ENCODE measurements at places on chromosomes 16 and 17. TPM values are rescaled to one million over a fixed set of nuclear protein-coding genes. Genes with fewer than 3 reads are reported as not detected.

DNA sequence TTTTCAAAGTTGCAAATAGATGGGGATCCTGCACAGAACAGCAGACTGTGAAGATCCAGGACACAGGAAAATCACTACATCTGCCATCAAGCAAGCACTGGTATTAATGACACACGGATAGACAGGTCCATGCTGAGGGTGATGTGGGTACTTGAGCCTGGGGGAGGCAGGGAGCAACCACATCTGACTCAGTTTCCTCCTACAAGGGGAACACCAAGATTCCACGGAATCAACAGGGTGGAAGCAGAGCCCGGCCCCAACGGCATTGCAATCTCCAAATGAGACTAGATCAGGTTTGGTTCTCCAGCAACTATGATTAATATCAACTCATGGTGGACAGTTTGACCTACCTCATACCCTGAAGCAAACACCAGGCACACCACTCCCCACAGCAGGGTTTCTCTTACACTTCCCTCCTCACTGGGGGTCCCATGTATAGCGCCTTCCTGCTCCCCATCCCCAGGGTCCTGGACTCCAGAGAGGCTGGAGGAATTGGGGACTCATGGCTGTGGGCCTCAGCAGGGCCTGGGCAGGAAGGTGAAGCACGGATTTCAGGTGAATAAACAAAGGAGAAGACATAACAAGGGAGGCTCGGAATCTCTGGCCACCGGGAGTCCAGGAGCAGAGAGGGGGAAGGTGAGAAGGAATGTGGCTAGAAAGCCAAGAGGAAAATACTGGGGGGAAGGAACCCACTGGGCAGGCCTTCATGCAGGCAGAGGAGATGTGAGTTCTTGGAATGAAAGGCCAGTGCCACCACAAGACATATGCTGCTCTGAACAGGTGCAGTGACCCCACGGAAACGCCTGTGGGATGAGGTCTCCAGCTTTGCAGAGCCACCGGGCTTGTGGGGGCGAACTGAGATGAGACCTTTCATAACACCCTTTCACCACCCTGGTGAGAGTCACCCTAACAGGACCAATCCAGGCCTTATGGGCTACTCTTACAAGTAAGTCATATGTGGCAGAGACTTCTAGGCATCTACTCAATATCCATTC is 29.5 kb upstream of the PIK3R6 start:
- H3K27ac ChIP-seq, result peak overlapping the region; percentile 78
- no peak for DNase-seq
- H3K27me3 ChIP-seq, result no peaks in the 10 kb centered on the region
- peaks cover 81% of the 10 kb centered on the region for H3K36me3 ChIP-seq
- peaks cover 90% of the 10 kb centered on the region for H3K4me1 ChIP-seq
- no peak overlapping the region for H3K4me3 ChIP-seq

DNA sequence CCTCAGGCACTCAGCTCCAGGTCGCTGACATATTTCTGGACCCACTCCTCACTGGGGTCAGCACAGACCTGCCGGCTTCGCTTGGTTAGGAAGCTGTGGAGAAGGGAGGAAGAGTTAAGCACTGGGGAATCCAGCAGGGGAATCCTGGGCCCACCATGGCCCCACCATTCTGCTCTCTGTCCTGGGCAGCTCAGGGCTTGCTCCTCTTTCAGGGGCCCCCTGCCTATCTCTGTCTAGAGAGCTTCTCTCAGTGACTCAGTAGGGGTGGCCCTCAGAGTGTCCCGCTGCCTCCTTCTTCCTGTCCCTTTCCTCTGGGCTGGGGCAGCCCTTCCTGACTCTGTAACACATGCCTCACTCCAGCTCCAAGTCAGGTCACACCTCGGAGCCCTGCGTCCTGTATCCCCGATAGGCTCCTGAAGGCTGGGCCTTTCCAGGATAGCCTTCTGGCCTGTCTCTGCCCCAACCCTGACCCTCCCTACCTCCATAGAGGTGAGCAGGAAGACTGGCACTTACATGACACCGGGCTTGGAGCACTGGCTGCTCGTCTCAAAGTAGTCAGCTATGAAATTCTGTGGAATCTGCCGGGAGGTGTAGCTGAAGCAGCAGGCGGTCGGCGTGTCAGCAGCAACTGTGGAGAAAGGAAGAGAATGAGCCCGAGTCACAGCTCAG is 1.1 kb downstream of the CCL3 start:
- H3K4me3 ChIP-seq, result no peak overlapping the region
- no peak for DNase-seq
- peaks cover 17% of the 10 kb centered on the region for H3K27me3 ChIP-seq
- peak overlapping the region; percentile 4 for H3K27ac ChIP-seq

DNA sequence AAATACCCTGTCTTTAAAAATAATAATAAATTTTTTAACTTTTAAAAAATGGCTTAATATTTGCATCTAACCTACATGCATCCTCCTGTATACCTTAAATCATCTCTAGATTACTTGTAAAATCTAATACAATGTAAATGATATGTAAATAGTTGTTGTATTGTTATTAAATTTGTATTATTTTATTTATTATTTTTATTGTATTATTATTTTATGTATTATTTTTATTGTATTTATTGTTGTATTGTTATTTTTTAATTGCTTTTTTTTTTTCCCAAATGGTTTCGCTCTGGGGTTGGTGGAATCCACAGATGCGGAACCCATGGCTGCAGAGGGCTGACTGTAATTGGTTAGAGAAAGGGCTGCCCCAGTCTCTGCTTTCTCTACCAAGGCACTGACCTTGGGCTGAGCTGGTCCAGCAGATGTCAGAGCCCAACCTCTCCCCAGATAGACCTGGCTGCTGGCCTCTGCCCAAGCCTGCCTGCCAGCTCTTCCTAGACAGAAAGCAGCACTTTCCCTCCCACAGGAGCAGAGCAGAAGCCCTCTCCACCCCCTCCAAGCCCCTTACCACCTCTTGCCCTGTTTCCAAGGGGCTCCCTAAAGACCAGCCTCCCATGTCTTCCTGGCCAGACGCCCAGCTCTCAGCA is 183.8 kb downstream of the GSG1L start:
- H3K27me3 ChIP-seq, result no peaks in the 10 kb centered on the region
- no peaks in the 10 kb centered on the region for H3K36me3 ChIP-seq
- no peak for DNase-seq
- no peaks in the 10 kb centered on the region for H3K4me1 ChIP-seq
- no peak overlapping the region for H3K27ac ChIP-seq

GRCh38 chr16:84487358-84487757 is 17.1 kb downstream of the MEAK7 start:
- no peak overlapping the region for H3K4me3 ChIP-seq
- no peaks in the 10 kb centered on the region for H3K27me3 ChIP-seq
- peaks cover 11% of the 10 kb centered on the region for H3K4me1 ChIP-seq
- H3K27ac ChIP-seq, result no peak overlapping the region

DNA sequence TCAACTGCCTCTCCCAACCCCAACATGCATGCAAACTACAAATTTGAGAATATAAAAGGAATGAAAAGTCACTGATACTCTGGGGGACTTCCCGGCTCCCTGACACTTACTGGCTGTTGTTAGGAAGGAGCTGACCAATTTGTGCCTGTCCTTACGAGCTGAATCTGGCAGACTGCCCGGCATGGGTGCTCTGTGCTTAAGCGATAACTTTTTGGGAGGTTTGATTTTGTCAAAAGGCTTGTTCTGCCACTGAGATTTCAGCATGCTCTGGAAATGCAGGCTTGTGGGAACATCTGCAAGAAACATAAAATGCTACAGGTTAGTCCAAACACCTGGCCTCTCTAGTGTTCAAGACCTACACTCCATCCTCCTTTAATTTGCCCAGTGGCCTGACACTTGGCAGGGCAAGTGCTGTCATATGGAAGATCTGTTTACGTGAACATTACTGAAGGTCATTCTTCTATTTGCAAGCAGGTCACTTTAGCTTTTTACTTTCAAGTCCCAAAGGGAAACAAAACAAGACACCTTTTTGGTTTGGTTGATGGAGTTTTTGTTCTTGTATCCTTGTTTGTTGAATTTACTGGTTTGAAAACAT is 40.6 kb downstream of the STH start:
- no peak overlapping the region for H3K4me3 ChIP-seq
- H3K4me1 ChIP-seq, result peaks cover 8% of the 10 kb centered on the region
- DNase-seq, result no peak
- H3K27ac ChIP-seq, result no peak overlapping the region
- peaks cover 55% of the 10 kb centered on the region for H3K36me3 ChIP-seq
- no peaks in the 10 kb centered on the region for H3K27me3 ChIP-seq

GRCh38 chr17:73647301-73647695 is 3.1 kb upstream of the SDK2 start:
- DNase-seq, result no peak
- no peak overlapping the region for H3K27ac ChIP-seq
- H3K36me3 ChIP-seq, result no peaks in the 10 kb centered on the region
- H3K4me1 ChIP-seq, result peaks cover 23% of the 10 kb centered on the region
- no peak overlapping the region for H3K4me3 ChIP-seq

DNA sequence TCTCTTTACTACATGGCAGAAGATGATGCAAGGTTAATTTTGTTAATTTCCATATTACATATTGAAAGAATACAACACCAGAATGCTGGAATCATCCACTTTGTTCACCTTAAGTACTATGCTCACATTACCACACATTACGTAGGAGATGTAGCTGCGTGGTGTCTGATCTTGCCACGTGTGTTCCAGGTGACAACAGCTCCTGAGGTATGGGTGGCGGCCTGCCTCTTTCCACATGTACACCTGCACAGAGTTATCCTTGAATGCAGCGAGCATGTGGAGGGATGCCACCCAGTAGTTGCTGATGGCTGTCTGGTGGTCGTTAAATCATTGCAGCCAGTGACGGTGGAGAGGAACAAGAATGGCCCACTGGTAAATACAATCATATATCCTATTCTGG is 740.5 kb upstream of the EEF2KMT start:
- no peaks in the 10 kb centered on the region for H3K4me1 ChIP-seq
- no peaks in the 10 kb centered on the region for H3K27me3 ChIP-seq
- no peak overlapping the region for H3K27ac ChIP-seq
- no peaks in the 10 kb centered on the region for H3K36me3 ChIP-seq
- H3K4me3 ChIP-seq, result no peak overlapping the region

DNA sequence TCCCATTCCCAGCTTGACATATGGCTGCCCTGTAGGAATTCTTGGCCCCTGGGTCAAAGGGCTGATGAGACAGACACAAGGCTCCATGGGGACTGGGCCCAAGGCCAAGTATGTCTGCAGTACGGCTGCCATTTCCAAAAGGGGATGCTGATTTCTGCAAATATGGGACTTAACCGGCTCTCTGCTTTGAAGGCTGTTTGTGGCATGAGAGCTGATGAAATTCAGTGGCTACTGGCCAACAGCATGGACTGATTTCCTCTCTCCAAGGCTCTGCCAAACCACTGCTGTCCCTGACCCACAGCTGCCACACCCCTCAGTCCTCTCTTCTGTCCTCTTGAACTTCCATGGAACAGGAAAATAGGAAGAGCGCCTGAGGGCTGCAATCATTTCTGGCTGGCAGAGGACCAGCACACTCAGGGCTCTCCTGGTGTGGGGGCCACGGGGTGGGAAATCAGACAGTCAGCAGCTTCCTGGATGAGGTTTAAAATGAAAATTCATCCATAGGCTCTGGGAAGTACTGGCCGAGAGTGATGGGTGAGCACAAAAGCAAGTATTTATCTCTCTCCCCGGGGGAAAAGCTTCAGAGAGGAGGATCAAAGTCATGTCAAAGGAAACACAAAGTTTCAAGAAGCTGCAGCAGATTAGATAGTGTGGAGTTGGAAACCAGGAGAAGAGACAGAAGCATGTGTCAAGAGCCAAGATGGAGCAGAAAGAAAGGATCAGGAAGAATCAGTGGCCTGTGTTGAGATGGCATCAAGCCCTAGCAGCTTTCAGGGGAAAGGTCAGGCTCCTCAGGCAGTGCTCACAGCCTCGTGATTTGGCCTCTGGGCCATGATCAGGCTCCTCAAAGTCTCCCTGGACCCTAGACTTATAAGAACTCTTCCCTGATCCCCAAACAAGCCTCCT is 64.1 kb upstream of the SREBF1 start:
- H3K27me3 ChIP-seq, result no peaks in the 10 kb centered on the region
- H3K4me3 ChIP-seq, result no peak overlapping the region
- peaks cover 12% of the 10 kb centered on the region for H3K4me1 ChIP-seq
- H3K36me3 ChIP-seq, result peaks cover 13% of the 10 kb centered on the region
- H3K27ac ChIP-seq, result peak overlapping the region; percentile 31

- peaks cover 40% of the 10 kb centered on the region for H3K4me1 ChIP-seq
- peak overlapping the region; percentile 83 for H3K27ac ChIP-seq
- H3K27me3 ChIP-seq, result peaks cover 16% of the 10 kb centered on the region
- peaks cover 9% of the 10 kb centered on the region for H3K36me3 ChIP-seq
Observed at GRCh38 chr17:4900231-4901107, 1.1 kb downstream of the C17orf107 start.

DNA sequence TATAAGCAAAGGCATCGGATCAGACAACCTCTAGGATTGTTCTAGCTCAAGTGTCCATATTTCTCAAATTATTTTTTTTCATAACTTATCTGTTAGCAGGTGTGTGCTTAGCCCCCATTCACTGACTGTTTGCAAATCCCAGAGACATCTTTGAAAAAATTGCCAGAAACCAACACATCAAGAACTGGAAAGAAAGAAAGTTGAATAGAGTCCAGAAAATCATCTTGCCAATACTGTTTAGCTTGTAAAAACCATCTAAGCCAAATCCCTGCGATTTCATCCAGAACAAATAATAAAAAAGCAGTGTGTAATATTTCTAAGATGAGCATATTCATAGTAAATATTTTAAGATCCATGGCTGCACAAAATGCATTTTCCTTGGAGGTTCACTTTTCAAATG is 64.5 kb downstream of the WSCD1 start:
- no peak for DNase-seq
- no peak overlapping the region for H3K27ac ChIP-seq
- no peaks in the 10 kb centered on the region for H3K4me1 ChIP-seq
- H3K36me3 ChIP-seq, result no peaks in the 10 kb centered on the region
- H3K4me3 ChIP-seq, result no peak overlapping the region

- peaks cover 83% of the 10 kb centered on the region for H3K4me1 ChIP-seq
- no peak for DNase-seq
- H3K27me3 ChIP-seq, result no peaks in the 10 kb centered on the region
- no peak overlapping the region for H3K4me3 ChIP-seq
Observed at GRCh38 chr16:11085916-11086315, 141.6 kb downstream of the CLEC16A start.

GRCh38 chr17:66287911-66288310 is 14.5 kb upstream of the PRKCA start:
- H3K4me3 ChIP-seq, result no peak overlapping the region
- H3K27ac ChIP-seq, result no peak overlapping the region
- H3K4me1 ChIP-seq, result peaks cover 33% of the 10 kb centered on the region
- H3K27me3 ChIP-seq, result peaks cover 3% of the 10 kb centered on the region
- H3K36me3 ChIP-seq, result peaks cover 8% of the 10 kb centered on the region
- DNase-seq, result no peak

GRCh38 chr17:3585826-3586225 is 23.4 kb downstream of the TRPV1 start:
- no peaks in the 10 kb centered on the region for H3K36me3 ChIP-seq
- no peak for DNase-seq
- H3K4me3 ChIP-seq, result no peak overlapping the region
- H3K4me1 ChIP-seq, result no peaks in the 10 kb centered on the region

RPL13 gene
- total RNA-seq, result 1,763 TPM

CISD3 gene
- 45.7 TPM for total RNA-seq

PSMB10 gene
- 214 TPM for total RNA-seq

MPP2 gene
- 0.60 TPM for total RNA-seq

TVP23A gene
- total RNA-seq, result not detected

MYH11 gene
- total RNA-seq, result not detected

HS3ST6 gene
- not detected for total RNA-seq

KCNJ2 gene
- total RNA-seq, result not detected

Measured in activated CD4-positive, alpha-beta T cell treated with anti-CD3 and anti-CD28 coated beads, Interleukin-2, amount 10 ng/mL, durations not matched to agents 7 days and 5 days (primary cell).